NCI-H2029 (cell line): ENCODE measurements at places on chromosomes 12 and 14.

DNA sequence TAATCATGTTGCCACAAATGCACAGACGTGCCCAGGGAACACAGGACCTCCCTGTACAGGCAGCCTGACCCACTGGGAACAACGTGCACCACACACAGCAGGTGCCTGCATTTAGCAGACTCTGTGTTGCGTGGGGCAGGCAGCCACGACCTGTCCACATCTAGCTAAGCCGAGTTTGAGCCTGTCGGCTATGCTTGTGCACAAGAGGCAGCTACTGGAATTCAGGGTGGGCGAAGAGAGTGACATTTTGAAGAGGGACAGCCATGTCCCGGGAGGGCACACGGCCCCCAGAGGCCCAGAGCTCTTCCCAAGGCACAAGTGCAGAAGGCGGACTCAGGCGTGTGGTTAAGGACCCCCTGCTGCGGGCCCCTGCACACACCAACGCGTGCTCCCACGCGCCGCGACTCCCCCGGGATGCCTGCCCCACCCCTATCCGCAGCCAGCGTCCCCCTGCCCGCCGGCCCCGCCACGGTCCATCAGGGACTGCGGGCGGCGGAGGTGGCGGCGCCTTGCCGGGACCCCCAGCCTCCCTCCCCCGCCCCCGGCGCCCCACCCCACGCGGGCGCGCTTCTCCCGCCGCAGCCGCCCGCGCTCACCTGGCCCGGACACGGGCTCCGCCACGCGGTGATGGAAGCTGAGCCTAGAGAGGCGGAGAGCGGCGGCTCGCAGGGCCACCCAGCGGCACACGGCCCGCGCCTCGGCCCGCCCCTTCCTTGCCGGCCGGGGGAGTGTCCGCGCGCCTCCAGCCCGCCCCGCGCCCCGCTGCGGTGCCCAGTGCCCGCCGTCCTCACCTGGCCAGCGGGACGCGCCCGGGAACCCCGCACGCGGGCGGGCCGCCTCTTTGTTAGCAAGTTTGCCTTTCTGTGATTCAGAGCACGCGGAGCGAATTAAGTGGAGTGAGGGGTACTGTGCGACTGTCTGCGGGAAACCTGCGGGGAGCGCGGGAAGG is 125.3 kb upstream of the PRMT8 start:
- peak; percentile 63 for DNase-seq

DNA sequence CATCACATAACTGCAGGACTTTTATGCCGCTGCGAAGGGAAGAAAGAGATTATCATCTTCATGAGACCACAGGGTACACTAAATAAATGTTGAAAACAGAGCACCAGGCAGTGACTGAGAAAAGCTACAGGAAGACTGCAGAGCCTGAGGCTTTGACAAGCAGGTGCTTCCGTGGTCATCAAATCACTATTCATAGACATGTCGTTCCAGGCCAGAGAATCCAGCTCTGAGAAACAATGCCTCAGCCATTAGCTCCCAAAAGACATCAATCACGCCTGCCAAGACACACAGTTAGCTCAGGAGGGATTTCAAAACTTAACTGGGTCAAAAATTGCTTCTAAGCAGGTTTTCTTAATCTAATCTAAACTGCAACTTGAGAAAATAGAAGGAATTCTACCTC is 47.2 kb upstream of the GARIN6 start:
- DNase-seq: peak; percentile 2

- no peak for DNase-seq
These were observed 7.4 kb downstream of the TESPA1 start for GRCh38 chr12:54977155-54977554.

- no peak for DNase-seq
These were observed 41.2 kb downstream of the SLC25A21 start for GRCh38 chr14:37131205-37131604.

- no peak for DNase-seq
These were observed 116.6 kb downstream of the ETV6 start for GRCh38 chr12:11765817-11766794.

DNA sequence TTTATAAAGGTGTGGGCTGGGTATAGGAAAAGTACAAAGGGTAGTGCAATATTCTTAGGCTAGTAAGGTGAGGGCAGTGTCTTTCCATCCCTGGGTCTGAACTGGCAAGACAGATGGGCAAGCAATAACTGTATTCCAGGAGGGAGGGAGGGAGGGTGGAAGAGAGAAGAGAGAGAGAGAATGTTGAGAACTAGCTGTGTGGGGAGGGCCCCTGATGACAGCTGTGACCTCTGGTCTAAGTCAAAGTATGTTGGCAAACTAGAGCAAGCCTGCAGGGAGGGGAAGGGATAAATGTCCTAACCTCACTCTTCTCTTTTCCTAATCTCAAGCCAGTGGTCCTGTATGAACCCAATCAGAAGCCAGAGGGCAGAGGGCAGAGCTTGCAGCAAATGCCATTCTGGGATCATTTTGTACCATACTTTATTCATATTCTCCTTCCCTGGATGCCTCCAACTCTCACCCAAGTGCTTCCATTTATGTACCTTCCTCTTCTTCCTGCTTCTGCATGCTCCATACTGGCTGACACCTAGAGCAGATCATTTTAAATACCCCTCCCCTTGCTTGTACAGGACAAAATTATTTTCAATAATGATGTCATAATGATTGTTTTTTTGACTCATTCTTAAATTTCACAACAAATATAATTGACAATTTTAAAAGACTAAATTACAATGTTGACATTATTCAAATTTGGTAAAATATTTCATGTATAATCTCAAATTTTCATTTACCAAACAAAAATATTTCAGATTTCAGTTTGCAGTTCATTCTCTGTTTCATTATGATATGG is 75.9 kb downstream of the AKAP6 start:
- no peak for DNase-seq

DNA sequence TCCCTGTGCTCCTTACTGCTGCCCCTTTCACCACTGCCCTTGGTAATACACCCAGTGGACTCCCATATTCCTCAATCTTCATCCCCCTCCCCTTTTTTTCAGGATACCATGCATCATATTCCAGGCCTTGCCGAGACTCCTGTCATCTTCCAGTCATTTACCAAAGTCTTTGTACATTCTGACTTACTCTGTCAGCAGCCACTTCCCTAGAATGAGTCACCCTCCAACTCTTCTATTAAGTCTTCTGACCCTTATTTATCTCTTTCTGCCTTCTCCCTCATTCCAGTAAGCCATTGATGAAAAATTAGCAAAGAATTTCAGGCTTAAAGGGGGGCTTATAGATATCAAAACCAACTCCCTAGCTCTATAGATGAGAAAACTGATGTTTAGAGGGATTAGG is 128.0 kb downstream of the STXBP6 start:
- DNase-seq: no peak

DNA sequence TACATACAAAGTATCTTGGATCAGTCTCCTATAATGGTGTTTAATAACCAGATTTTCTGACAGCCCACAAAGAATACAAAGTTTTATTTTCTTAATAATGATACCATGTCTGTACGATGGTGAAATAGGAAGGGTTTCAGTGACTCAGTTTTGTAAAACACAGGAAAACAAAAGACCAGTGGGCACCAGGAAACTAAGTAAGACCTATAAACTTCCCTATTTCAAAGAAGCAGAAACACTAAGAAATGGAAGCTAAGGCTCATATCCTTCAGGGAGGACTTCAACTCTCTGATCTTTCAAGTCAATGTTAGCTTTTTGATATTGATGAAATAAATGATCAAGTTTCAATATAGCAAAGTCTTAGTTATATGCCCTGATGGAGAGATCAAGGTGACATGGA is 196.0 kb downstream of the DUSP6 start:
- no peak for DNase-seq

DNA sequence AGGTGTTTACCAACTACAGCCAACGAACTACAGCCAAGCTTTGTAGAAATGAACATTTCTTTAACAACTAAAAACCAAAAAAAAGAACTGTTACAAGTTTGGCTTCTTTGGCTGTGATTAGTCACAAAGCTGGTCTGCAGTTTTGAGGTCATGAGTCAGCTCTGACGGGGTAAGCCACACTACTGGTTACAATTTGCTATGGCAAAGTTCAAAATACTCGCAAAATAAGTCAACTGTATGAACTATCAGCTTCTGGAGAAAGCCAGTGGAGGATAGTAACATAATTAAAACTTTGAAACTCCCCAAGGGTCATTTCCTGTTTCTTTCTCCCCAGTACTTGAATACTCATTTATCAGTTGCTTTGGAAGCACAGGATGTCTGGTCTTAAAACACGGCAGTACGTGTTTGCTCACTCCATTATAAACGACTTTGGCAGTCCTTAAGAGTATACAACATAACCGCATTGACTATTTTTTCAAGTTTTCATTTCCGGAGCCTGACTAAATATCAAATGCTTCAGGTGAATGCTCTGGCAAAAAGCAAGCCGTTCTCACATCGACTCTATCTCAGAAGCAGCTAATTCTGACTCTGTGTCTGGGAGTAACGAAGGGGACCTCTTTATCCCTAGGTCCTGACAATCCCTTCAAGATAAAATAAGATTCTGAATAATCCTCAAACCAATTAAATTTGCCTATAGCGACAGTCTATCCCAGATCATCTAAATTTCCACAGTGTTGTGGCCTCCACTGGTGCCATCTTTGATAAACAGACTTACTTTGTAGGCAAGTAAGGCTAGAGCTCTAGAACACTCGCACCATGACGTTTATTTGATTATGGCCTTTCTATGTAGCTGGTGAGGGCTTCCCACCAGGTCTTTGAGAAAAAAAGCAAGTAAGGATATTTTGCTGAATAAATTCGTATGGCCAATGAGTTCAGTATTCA is 10.6 kb downstream of the PHLDA1 start:
- peak; percentile 54 for DNase-seq

DNA sequence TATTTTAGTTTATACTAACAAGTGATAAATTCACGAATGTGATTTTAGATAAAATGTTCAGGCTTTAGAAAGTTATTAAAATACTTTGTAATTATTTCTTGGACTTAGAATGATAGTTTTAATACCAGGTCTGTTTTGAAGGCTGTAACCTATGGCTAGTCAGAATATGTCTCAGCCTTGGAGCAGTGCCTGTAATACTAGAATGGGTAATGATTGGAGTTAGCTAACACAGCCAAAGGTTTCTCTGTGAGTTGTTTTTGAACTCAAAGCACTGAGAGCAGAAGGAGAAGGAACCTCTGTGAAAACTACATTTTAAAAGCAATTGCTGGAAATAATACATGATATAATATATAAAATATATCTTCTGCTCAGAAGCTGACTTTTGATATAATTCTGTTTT is 110.1 kb downstream of the TMEM117 start:
- DNase-seq: no peak

- no peak for DNase-seq
These were observed 73.8 kb downstream of the NTF3 start for GRCh38 chr12:5505751-5506150.

GRCh38 chr12:57188090-57188425 is 28.5 kb upstream of the NXPH4 start:
- DNase-seq: no peak

DNA sequence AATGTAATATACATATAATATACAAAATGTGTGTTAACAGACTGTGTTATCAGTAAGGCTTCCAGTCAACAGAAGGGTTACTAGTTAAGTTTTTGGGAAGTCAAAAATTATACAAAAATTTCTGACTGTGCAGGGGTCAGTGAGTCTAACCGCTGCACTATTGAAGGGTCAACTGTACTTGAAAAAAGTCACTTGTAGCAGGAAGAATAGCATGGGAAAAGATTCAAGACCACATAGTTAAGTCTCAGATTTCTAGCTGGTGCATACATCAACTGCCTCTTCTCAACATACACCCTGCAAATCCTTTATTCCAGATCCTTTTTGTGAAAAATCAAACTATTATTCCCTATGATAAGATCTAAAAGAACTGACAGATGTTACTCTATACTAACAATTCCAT is 5.9 kb downstream of the EPS8 start:
- no peak for DNase-seq

GRCh38 chr12:112828541-112828940 is 37.0 kb downstream of the RPH3A start:
- no peak for DNase-seq

GRCh38 chr14:73924337-73924736 is 25.6 kb downstream of the FAM161B start:
- no peak for DNase-seq

DNA sequence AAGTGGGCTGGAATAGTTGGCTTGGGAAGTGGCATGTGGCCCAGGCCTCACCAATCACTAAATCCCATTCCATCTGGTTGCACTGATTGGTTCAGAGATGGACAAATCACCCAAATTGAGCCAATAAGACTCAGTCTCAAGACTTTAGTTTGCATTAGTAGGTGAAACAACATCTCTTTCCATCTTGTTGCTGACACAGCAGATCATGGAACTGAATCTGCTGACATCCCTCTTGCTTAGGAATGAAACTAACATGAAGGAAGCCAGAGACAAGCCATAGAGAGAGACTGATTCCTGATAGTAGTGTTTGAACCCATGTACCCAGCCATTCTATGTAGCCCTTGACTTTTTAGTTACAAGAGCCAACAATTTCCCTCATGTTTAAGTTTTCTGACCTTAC is 307.0 kb downstream of the GLT1D1 start:
- DNase-seq: no peak

DNA sequence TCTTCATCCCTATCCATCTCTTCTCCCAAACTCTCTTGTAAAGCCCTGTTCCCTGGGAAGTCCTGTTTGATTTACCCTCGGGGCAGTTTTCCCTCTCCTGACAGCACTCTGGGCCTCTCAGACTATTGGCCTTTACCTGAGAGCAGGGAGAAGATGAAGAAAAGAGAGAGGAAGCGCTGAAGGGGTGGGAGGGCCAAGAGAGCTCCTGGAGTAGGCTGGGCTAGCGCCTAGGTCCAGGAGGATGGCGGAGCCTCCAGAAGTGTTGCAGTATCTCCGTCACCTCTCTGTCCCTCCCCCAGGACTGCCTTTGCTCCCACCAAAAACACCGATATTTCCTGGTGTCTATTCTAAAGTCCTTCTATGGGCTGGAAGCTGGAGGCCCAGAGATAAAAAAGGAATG is 5.7 kb upstream of the IGFBP6 start:
- no peak for DNase-seq

DNA sequence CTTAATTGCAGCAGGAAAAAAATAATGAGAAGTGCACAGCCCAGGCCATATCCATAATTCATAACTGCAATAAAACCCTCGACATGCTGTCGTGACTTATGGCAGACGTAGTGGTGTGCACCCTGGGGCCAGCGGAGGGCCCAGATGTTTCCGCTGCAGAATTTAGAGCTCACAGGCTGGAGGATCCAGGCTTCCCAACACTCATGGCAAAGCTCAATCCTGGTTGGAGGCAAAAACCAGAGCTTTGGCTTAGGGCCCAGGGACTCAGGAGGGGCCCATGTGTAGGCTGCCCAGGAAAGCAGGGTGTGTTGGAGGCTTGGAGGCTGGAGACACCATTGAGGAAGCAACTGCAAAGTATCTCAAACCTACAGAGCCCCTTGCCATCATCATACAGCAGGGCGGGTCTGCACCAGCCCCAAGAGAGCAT is 68.7 kb downstream of the SERPINA3 start:
- no peak for DNase-seq

DNA sequence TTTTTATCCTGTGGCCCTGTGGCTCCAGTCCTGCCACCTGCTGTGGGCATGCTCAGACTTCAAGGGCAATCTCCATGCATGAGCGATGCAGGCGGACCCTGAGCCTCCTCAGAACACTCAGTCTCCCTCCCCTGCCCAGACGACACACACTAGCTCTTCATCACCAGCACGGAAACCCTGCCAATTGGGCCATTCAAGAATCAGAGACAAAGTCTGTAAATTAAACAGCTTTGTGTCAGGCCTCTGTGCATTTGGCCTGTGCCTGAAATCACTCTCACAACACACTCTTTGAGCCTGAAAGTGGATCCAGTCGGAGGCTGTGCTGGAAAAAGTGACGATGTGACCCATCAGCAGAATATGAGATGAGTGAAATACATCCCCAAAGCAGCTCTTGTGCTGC is 12.5 kb downstream of the POU6F1 start:
- DNase-seq: no peak
